ENCODE measurements at places on chromosomes 7 and 10. TPM values are rescaled to one million over a fixed set of nuclear protein-coding genes. Genes with fewer than 3 reads are reported as not detected.

GRCh38 chr10:64396105-64396708 is 875.0 kb downstream of the REEP3 start:
- no peaks in the 10 kb centered on the region for H3K27me3 ChIP-seq
- no peak overlapping the region for H3K27ac ChIP-seq
- DNase-seq: no peak
- H3K4me1 ChIP-seq: no peaks in the 10 kb centered on the region
- no peak overlapping the region for H3K4me3 ChIP-seq
- no peaks in the 10 kb centered on the region for H3K36me3 ChIP-seq

- DNase-seq: peak; percentile 16
- H3K36me3 ChIP-seq: no peaks in the 10 kb centered on the region
- no peak overlapping the region for H3K27ac ChIP-seq
- H3K4me1 ChIP-seq: no peaks in the 10 kb centered on the region
Measured at GRCh38 chr10:63887023-63887589, 365.9 kb downstream of the REEP3 start.

DNA sequence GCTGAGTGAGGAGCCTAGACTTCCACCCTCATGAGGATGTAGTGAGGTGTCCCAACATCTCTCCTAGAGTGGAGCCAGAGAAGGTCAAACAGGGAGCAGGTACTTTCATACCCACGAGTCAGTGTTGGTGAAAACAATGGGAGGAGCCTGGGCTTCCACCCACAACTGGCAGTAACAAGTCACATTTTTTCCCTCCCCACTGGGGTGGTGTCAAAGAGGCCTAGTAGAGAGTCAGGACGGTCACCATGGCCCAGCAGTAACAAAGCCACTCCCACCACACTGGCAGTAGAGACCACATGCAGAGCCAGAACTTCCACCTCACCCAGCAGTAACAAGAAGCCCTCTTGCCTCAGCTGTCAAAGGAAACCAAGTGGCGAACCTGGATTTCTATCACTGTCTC is 280.2 kb upstream of the IMMP2L start:
- H3K27ac ChIP-seq: no peak overlapping the region
- no peaks in the 10 kb centered on the region for H3K36me3 ChIP-seq
- H3K4me1 ChIP-seq: no peaks in the 10 kb centered on the region
- H3K4me3 ChIP-seq: no peak overlapping the region

GRCh38 chr7:149790146-149790548 is 16.8 kb upstream of the ZNF467 start:
- no peaks in the 10 kb centered on the region for H3K36me3 ChIP-seq
- H3K27ac ChIP-seq: no peak overlapping the region
- H3K4me3 ChIP-seq: no peak overlapping the region
- H3K27me3 ChIP-seq: no peaks in the 10 kb centered on the region
- H3K4me1 ChIP-seq: peaks cover 2% of the 10 kb centered on the region
- DNase-seq: peak; percentile 71

The ZNF33B gene
- polyA plus RNA-seq: 15.5 TPM

All from kidney (tissue), 22 donors.